Lower leg skin (tissue), 4 donors: ENCODE measurements at places on chromosomes 16 and 17. TPM values are rescaled to one million over a fixed set of nuclear protein-coding genes. Genes with fewer than 3 reads are reported as not detected.
A peak's percentile ranks its signal among the peaks of the same experiment; 100 is the strongest.

DNA sequence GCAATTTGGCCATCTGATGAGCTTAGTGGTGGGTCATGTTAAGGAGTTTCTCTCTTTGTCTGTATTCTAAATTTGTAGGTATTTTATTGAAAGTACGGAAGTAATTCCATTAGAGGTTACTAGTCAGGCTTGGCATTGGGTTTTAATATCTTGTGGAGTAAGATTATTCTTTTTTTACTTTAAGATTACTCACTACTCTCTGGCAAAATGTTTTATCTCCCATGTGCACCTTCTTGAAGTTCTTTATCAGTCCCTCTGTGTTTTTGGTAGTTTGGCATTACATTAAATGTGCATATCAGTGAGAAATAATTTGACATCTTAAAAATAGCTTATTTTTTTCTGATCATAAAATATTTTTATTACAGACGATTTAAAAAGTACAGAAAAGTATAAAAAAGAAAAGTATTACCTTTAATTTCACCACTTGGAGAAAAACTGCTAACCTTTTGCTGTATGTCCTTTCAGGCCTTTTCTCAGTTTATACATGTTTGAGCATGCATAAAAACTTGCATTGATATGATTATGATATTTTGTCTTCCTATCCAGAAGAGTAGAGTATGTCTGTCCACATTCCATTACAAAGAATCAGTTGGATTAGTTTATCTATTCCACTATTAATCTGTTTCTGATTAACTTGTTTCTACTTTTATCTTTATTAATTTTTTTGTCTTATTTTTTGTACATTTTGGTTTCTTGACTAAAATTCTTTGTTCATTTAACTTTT, 198.3 kb downstream of the SPECC1 start:
- DNase-seq: no peak

DNA sequence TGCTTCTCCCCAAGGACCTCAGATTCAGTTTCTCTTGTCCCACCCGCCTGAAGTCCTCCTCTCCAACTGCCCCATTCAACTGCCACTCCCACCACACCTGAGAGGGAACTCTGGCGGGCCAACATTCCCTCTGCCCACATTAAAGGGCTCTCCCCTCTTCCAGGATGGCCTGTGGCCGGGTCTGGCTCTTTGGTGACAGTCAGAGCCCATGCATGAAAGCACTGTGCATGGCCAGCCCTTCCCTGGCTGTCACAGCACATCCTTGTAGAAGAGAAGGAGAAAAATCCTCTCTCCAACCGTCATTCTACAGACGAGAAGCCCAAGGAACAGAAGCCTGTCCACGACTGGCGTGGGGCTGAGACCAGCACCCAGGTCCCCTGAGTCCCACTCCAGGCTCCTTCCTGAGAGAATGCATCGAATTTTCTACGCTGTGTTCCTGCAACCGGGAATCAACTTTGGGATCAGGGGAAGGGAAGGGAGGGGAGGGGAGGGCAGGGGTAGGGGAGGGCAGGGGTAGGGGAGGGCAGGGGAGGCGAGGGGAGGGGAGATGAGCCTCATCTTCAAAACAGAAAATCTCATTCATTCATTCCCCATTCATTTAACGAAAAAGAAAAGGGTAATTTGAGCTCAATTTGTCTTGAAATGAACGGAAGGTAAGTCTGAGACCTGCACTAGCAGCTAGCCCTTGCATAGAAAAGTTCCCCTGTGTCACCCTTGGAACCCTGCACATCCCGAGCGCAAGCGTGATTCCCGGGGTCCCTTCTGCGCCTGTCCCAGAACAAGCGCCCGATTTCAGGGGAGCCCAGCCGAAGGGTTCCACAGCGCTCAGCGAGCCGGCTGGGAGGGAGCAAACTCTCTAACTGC, at the start of gene ABCC12:
Gene ABCC12 (minus strand): TSS at position 68 of the 864 bp plus-strand sequence. CDS start 9,569 bp downstream, outside the sequence.
- DNase-seq: no peak

GRCh38 chr16:72921106-72921505, 126.8 kb downstream of the ZFHX3 start:
- no peak for DNase-seq

- peak; percentile 39 for DNase-seq
Measured at GRCh38 chr16:81447383-81448101, 2.9 kb downstream of the CMIP start.

GRCh38 chr16:56607109-56607618, 1.2 kb upstream of the MT2A start:
- DNase-seq: peak; percentile 98

- no peak for DNase-seq
Measured at GRCh38 chr16:55917373-55918160, 42.4 kb upstream of the CES5A start.

DNA sequence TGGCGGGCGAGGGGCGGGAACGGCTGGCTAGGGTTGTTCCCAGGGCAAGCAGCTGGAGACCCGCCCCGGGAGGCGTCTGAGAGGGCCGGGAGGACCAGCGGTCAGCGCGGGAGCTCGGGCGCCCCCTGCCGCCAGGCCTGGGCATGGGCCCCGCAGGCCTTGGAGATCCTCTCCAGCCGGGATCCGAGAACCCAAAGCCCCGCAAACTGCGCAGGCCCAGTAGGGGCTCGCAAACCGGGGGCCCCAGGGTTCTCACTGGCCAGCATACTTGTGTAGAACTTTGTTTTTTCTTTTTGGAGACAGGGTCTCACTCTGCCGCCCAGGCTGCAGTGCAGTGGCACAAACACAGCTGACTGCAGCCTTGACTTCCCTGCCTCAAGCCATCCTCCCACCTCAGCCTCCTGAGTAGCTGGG, 20.8 kb upstream of the ZNF423 start:
- DNase-seq: no peak

DNA sequence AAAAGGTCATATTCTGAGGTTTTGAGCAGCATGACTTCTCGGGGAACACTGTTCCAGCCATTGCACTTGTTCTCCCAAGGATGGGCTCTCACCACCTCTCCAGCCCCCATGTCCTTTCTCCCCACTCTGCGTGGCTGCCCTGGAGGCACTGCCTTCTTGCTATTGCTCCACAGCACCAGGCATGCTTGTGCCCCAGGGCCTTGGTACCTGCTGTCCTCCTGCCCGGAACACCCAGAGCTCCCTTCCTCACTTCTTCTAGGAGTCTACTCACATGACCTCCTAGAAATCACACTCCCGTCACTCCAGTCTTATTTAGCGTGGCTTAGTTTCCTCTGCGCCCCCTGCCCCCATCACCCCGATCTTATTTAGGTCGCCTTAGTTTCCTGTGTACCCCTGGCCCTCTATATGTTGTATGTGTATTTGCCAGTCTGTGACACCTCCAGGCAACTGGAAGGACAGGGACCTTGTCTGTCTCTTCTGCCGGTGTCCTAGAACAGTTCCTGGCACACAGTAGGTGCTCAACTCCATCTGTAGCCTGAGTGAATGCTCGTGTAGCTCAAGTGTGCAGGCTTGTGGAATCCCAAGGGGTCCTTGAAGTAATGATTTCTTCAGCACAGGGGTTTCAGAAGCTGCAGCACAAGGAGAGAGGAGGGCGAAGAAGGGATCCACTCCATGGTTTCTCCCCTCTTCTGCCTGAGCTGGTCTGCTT, 208.6 kb upstream of the CIBAR2 start:
- no peak for DNase-seq

DNA sequence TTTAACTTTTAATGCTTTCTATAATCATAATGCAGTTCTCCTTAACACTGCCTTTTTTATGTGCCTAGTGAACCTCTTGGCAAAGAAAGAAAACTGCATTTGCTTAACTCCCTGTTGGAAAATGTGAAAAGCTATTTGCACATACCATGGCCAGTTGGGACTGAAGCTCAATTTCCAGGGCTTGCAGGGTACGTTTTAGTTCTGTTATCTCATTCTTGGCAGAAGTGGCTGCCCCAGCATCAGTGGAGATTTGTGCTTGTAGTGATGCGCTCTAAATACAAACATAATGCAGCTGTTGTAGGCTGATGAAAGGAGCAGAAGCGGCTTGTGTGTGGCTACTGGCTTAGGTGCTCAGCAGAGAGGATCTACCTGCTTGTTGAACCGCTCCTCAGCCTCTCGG, 3.7 kb downstream of the KRT24 start:
- no peak for DNase-seq

- DNase-seq: no peak
Measured at GRCh38 chr16:28212532-28212873, 738 bp upstream of the XPO6 start.

GRCh38 chr16:72255786-72256185, 83.8 kb upstream of the PMFBP1 start:
- DNase-seq: no peak

GRCh38 chr17:19660219-19660870, 11.8 kb downstream of the ALDH3A2 start:
- DNase-seq: no peak

The SHISA9 gene
- 3.1 TPM for total RNA-seq

The HSD17B1 gene
- total RNA-seq: 6.6 TPM

The MTMR4 gene
- total RNA-seq: 38.6 TPM

The OR3A3 gene
- total RNA-seq: not detected

The HBZ gene
- not detected for total RNA-seq

The ASGR1 gene
- 1.3 TPM for total RNA-seq

The TMEM114 gene
- total RNA-seq: not detected

The SGCA gene
- 1.0 TPM for total RNA-seq
